Right cardiac atrium (tissue), 5 donors: ENCODE measurements at places on chromosomes 4 and X. TPM values are rescaled to one million over a fixed set of nuclear protein-coding genes. Genes with fewer than 3 reads are reported as not detected.

DNA sequence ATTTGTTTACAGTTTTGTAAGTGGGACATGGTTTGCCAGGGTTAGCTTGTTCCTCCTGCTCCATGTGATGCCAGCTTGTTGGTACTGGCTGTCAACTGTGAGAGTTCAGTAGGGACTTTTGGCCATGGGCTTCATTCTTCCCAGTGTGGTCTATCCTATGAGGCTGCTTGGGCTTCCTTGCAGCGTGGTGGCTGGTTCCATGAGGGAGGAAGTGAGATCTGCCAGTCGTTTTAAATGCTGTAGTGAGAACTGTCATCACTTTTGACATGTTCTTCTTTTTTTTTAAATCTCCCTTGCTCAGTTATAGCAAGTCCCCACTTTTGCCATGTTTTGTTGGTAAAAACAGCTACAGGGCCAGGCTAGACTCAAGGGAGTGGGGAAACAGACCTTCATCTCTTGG, 15.9 kb downstream of the NSD2 start:
- no peak for DNase-seq

DNA sequence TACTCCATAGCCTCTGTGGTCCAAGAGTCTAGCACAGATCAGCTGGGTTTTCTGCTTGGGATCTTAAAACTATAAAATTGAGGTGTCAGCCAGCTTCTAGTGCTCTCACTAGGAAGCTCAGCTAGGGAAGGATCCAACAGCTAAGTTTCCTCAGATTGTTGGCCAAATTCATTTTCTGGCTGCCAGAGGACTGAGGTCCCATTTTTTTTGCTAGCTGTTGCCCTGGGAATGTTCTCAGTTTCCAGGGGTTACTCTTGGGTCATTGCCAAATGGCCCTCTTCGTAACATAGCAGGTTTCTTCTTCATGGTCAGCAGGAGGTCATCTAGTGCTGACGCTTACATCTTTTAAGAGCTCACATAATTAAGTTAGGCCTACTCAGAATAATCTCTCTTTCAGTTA, 2178.2 kb downstream of the ARAP2 start:
- no peak for DNase-seq

DNA sequence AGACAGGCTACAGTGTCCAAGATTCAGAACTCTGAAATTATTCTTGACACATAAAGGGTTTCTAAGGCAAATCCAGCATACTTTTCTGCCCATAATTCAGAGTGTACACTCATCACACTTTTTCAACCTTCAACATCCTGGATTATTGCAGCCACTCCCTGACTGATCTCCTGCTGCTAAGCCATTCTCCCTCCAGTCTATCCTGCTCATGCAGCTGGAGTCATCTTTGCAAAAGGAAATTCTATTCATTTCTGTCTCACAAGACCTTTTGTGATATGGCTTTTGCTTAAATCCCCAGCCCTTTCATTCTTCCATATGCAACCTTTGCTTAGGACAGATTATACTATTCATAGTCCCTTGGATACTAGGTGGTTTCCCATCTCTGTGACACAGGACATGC, 236.1 kb upstream of the LDB2 start:
- no peak for DNase-seq

GRCh38 chr4:169438057-169438480, 167.3 kb upstream of the SH3RF1 start:
- no peak for DNase-seq

RPA4 gene
- 0.29 TPM for total RNA-seq

FHL1 gene
- 255 TPM for total RNA-seq

PNMA6F gene
- total RNA-seq = not detected

AFM gene
- total RNA-seq = not detected

- DNase-seq = no peak
Measured at GRCh38 chr4:78360466-78360865, 191.1 kb upstream of the ANXA3 start.

CT83 gene
- total RNA-seq = not detected

GRCh38 chr4:142719854-142720541, 126.1 kb downstream of the INPP4B start:
- no peak for DNase-seq

HSFX2 gene
- total RNA-seq = 1.1 TPM

DNA sequence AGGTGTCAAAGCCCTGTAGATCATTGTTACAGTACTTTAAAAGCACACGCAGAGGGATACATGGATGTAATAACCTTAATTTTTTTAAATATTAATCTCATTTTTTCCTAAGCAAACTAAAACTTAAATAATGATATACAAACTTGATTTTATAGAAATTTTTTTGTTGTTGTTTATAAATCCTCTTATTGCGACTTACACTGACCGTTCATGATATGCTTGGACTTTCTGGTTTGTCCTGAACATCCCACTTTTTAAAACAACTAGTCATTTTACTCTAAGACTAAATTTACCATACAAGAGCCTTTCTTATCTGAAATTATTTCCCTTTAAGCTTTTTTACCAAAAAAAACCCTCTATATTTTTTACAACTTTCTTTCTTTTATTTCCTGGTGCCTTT, 2106.0 kb downstream of the PCDH7 start:
- no peak for DNase-seq

DNA sequence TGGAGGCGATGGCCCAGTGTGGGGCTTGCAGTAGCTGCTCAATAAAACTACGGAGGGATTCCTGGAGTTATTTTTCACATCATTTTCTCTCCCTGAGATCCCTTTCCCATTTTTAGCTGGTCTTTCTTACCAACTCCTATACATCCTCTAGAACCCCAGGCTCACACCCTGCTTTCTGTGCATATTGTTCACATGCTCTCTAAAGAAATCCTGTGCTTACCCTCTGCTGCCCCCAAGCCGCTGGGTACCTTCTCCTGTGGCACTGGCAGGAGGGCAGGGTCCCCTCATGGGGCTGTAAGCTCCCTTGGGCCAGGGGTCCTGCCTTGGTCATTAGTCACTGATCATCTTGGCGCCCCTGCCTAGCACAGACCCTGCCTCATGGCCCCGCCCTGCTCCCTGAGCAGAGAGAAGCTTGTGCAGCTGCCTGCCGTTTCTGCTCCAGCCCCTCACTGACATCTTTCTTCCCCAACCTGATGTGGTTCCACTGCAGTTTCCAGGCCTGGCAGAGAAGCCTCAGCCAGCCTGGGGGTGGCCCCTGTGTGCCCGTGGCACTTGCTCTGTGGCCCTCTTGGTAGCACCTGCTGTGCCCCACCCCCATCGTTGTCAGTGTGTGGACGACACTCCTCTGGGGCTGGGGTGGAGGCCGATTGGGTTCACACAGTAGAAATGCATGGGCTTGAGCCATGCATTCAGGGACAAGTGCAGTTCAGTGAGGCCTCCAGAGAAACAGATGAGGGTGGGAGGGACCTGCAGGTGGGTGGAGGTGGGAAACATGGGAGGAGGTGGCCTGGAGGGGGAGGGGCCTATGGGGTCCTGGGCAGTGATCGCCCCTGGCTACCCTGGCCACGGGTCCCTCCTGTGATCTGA, 69.5 kb downstream of the WFS1 start:
- DNase-seq = no peak

GRCh38 chr4:72701987-72702819, 133.2 kb upstream of the ADAMTS3 start:
- no peak for DNase-seq

GRCh38 chr4:71195924-71196323, 142.9 kb upstream of the SLC4A4 start:
- no peak for DNase-seq

GRCh38 chr4:122732329-122733026, at the start of gene BBS12:
BBS12 (plus strand) TSS chr4:122732704; CDS start chr4:122741893, 9,189 bp downstream.
- DNase-seq = peak; percentile 98

GRCh38 chr4:180356766-180357165, 1886.4 kb upstream of the TENM3 start:
- DNase-seq = no peak

DNA sequence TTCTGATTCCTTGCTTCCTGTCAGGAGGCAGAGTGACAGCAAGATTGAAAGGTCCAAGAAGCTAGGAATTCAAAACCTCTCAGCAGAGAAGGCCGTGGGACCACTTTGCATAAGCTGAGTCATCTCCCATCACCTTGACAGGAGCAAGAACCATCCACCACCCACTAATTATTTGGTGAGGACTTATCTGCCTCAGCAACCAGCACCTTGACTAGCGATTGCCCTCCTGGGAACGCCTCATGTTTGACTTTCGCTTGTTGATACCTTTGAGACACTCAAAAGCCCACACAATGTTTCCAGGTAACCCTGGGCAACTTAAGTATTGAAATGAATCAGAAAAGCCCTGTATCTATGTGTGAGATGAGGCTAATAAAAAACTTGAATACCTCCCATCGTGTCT, 233.5 kb upstream of the GYPA start:
- no peak for DNase-seq

PASD1 gene
- total RNA-seq = not detected

RNF150 gene
- 51.3 TPM for total RNA-seq

GRCh38 chr4:43126595-43126994, 234.1 kb downstream of the GRXCR1 start:
- DNase-seq = no peak

- DNase-seq = peak; percentile 72
Measured at GRCh38 chr4:6907658-6908191, 1.9 kb upstream of the TBC1D14 start.

DMP1 gene
- total RNA-seq = not detected

GSX2 gene
- not detected for total RNA-seq

GRCh38 chr4:24321616-24322015, 262.7 kb downstream of the DHX15 start:
- DNase-seq = no peak

NAP1L3 gene
- total RNA-seq = 15.9 TPM

DNA sequence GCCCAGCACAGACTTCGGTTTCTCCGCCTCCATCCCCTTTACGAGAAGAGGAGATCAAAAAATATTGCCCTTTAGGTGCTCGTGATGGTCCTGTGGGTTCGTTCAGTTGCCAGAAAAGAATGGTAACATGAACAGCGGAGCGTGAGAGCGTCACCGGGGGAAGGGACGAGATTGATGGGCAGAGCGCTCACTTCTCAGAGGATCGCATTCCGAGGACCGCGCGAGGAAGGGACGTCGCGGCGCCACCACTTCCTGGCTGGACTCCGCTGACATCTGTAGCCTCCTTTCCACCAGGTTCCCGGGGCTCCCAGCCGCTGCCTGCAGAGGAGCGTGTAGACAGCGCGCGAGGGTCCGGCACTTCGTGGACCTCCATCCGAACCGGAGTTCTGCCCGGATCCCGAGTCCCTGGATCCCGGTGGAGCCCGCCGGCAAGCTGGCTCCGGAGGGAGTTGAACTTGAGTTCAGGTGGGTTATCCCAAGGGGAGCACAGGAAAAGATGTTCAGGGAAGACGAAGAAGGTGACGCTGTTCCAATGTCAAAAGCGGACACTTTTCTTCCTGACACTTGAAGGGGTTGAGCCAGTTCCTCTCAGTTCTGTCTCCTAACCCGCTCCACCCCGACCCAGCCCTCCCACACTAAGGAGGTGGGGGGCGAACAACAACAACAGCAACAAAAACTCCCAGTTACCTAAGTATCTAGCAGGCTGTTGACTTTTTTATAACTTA, 484 bp downstream of the GALNTL6 start:
- DNase-seq = no peak

DNA sequence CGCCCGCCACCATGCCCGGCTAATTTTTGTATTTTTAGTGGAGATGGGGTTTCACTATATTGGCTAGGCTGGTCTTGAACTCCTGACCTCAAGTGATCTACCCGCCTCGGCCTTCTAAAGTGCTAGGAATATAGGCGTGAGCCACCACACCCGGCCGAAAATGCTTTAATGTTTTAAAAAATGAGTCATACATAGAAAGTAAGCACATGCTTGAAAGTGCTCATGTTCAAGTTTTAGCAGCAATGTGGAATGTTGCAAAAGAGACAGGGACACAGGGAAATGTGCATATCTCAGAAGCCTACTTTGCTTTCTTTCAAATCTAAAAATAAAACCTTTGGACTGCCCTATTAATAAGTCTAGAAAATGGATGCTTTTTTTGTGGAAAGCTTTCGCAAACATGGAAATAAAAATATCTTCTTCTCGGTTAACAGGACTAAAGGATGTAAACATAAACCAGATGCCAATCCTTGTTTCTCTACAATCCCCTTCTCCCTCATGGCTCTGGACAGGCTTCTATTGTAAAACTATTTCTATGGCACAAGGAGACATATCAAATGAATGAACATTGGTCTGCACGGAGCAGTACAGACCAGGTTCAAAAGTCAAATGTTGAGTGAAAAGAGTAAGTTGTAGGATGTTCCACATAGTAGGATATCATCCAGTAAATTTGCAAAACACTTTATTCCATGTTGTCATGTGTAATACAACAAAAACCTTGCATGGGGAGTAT, 15.0 kb downstream of the MECP2 start:
- no peak for DNase-seq

GRCh38 chr4:15648600-15648999, 6.6 kb downstream of the FBXL5 start:
- DNase-seq = no peak

- DNase-seq = no peak
Measured at GRCh38 chr4:17667253-17667652, 52.8 kb downstream of the MED28 start.

DNA sequence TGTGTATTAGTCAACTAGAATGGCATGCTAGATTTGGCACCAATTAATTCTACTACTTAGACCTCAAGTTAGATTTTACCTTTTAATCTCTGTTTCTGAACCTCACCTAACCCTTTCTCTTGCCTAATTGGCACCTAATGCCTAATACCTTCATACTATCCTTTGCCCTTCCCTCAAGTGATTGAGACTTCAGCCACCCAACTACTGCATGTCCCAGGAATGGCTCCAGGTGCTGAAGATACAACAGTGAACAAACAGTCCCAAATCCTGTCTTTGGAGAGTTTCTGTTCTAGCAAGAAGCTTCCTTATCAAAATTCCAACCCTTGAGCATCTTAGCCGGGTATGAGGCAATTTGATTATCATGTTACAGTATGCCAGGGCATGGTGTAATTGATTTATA, 139.9 kb downstream of the CPE start:
- DNase-seq = no peak

GRCh38 chrX:13130816-13131215, 86.4 kb upstream of the FAM9C start:
- no peak for DNase-seq

SLC16A2 gene
- 13.4 TPM for total RNA-seq

ADH7 gene
- total RNA-seq = not detected

- DNase-seq = no peak
Measured at GRCh38 chr4:93732509-93732908, 96.0 kb upstream of the ATOH1 start.

FAAH2 gene
- 0.29 TPM for total RNA-seq

DNA sequence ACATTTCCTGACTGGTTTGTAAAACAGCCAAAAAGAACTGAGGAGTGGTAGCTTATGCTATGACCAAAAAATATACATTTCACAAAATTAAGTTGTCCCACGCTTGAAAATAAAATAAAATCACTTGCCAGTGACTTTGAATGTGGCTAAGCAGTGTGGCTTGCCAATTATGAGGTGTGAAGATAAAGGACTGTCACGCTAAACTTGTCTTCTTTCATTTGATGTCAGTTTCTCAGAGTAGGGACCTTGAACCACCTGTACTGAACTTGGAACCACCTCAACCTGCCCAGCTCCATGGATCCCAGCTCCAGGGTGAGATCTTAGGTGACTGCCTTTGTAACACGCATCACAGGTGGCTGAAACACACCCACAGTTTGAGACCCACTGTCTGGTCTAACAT, 113.7 kb upstream of the TBL1X start:
- DNase-seq = no peak

CFAP47 gene
- total RNA-seq = not detected
